ENCODE measurements at places on chromosomes 11 and 22.

DNA sequence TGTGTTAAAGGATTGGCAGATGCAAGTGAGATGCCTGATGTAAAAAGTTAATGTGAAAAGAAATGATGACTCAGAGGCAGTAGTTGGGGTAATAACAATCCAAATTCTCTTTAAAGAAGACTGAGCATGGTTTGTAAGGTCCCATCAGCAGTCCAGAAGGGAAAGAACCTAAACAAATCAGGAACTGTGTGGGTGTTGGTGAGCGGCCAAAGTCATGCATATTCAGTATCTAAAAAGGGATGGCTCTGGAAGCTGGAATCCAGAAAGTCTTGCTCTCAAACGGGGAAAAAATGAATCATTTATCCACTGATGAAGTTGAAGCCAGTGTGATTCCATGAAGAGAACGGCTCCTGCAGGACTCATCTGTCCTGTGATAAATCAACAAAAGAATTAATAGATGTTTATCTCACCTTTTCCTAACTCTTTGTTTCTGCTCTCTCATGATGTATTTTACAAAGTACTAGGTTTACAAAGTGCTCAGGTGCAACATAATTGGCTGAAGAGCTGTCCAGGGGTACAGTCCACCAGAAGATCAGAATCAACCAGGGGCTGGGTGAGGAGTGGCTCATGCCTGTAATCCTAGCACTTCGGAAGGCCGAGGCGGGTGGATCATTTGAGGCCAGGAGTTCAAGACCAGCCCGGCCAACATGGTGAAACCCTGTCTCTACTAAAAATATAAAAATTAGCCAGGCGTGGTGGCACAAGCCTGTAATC is 20.5 kb upstream of the SORL1-AS1 start:
- no peak for DNase-seq

GRCh38 chr22:21642584-21643448 is 714 bp downstream of the SDF2L1 start:
- no peak for DNase-seq

GRCh38 chr22:22702237-22703202 is 58.1 kb downstream of the GGTLC2 start:
- DNase-seq: no peak

- no peak for DNase-seq
Observed at GRCh38 chr11:114821621-114822412, 143.5 kb downstream of the NXPE2 start.

- DNase-seq: no peak
Observed at GRCh38 chr11:119424276-119424675, 1.3 kb upstream of the THY1 start.
